ENCODE measurements at places on chromosomes 7 and 10. TPM values are rescaled to one million over a fixed set of nuclear protein-coding genes. Genes with fewer than 3 reads are reported as not detected.

- H3K36me3 ChIP-seq: no peaks in the 10 kb centered on the region
- no peak overlapping the region for H3K27ac ChIP-seq
- no peak overlapping the region for H3K4me3 ChIP-seq
- DNase-seq: no peak
Observed at GRCh38 chr10:129790715-129791446, 173.2 kb downstream of the EBF3 start.

GRCh38 chr10:20954519-20954918, 57.4 kb upstream of the NEBL start:
- no peak overlapping the region for H3K27ac ChIP-seq
- DNase-seq: no peak
- H3K27me3 ChIP-seq: no peaks in the 10 kb centered on the region
- no peaks in the 10 kb centered on the region for H3K4me1 ChIP-seq
- H3K4me3 ChIP-seq: no peak overlapping the region
- H3K36me3 ChIP-seq: no peaks in the 10 kb centered on the region

- no peak overlapping the region for H3K27ac ChIP-seq
- no peaks in the 10 kb centered on the region for H3K36me3 ChIP-seq
- no peaks in the 10 kb centered on the region for H3K27me3 ChIP-seq
- H3K4me3 ChIP-seq: peak overlapping the region; percentile 40
Observed at GRCh38 chr7:54932818-54933543, 85.8 kb upstream of the EGFR start.

- no peaks in the 10 kb centered on the region for H3K27me3 ChIP-seq
- H3K36me3 ChIP-seq: no peaks in the 10 kb centered on the region
- H3K4me3 ChIP-seq: no peak overlapping the region
- H3K4me1 ChIP-seq: no peaks in the 10 kb centered on the region
- H3K27ac ChIP-seq: no peak overlapping the region
Observed at GRCh38 chr10:35938160-35938559, 296.1 kb upstream of the FZD8 start.

- DNase-seq: no peak
- no peaks in the 10 kb centered on the region for H3K4me1 ChIP-seq
- peaks cover 53% of the 10 kb centered on the region for H3K27me3 ChIP-seq
- H3K4me3 ChIP-seq: no peak overlapping the region
Observed at GRCh38 chr10:117167346-117167788, 29.3 kb upstream of the VAX1 start.

- no peaks in the 10 kb centered on the region for H3K36me3 ChIP-seq
- H3K4me1 ChIP-seq: no peaks in the 10 kb centered on the region
- no peak overlapping the region for H3K4me3 ChIP-seq
- H3K27me3 ChIP-seq: no peaks in the 10 kb centered on the region
- H3K27ac ChIP-seq: no peak overlapping the region
- DNase-seq: no peak
Observed at GRCh38 chr7:41771717-41772116, 68.8 kb upstream of the INHBA start.

- no peak overlapping the region for H3K27ac ChIP-seq
- peaks cover 2% of the 10 kb centered on the region for H3K4me1 ChIP-seq
- no peaks in the 10 kb centered on the region for H3K36me3 ChIP-seq
- H3K27me3 ChIP-seq: no peaks in the 10 kb centered on the region
- no peak for DNase-seq
- H3K4me3 ChIP-seq: no peak overlapping the region
Observed at GRCh38 chr7:37786741-37787569, 61.4 kb upstream of the NME8 start.

DNA sequence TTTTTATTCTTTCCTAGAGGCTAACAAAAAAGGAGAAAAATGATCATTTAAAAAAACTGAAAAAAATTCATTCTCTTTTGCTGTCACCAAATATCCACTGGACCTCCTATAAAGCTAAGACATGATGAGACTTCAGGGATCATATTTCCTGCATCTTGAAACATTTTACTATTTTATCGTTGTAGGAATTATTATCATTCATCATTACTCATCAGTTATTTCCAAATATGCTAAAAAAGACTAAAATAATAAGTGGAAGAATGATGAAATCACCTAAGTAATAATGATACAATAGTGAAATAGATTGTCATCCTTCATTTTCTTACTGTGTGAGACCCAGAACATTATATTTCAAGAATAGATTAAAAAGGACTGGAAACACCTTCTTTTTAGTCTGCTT, 28.3 kb downstream of the TAF3 start:
- H3K4me3 ChIP-seq: no peak overlapping the region
- no peaks in the 10 kb centered on the region for H3K4me1 ChIP-seq
- no peaks in the 10 kb centered on the region for H3K36me3 ChIP-seq

- no peak for DNase-seq
- H3K27me3 ChIP-seq: no peaks in the 10 kb centered on the region
- no peak overlapping the region for H3K4me3 ChIP-seq
- H3K4me1 ChIP-seq: peaks cover 17% of the 10 kb centered on the region
Observed at GRCh38 chr7:29495653-29496052, 68.0 kb upstream of the PRR15 start.

- H3K4me1 ChIP-seq: peaks cover 52% of the 10 kb centered on the region
- peak; percentile 13 for DNase-seq
- no peak overlapping the region for H3K27ac ChIP-seq
- H3K27me3 ChIP-seq: no peaks in the 10 kb centered on the region
- H3K4me3 ChIP-seq: no peak overlapping the region
- H3K36me3 ChIP-seq: no peaks in the 10 kb centered on the region
Observed at GRCh38 chr7:73823873-73824592, 6.8 kb upstream of the CLDN4 start.

GRCh38 chr7:33903791-33904680, 1.3 kb upstream of the BMPER start:
- DNase-seq: no peak
- no peaks in the 10 kb centered on the region for H3K36me3 ChIP-seq
- peaks cover 7% of the 10 kb centered on the region for H3K4me1 ChIP-seq
- peak overlapping the region; percentile 85 for H3K27ac ChIP-seq
- H3K4me3 ChIP-seq: peak overlapping the region; percentile 57
- peaks cover 5% of the 10 kb centered on the region for H3K27me3 ChIP-seq

- H3K27me3 ChIP-seq: no peaks in the 10 kb centered on the region
- DNase-seq: no peak
- no peaks in the 10 kb centered on the region for H3K36me3 ChIP-seq
- H3K27ac ChIP-seq: no peak overlapping the region
- H3K4me3 ChIP-seq: no peak overlapping the region
Observed at GRCh38 chr7:55214707-55215106, 150.4 kb upstream of the LANCL2 start.

DNA sequence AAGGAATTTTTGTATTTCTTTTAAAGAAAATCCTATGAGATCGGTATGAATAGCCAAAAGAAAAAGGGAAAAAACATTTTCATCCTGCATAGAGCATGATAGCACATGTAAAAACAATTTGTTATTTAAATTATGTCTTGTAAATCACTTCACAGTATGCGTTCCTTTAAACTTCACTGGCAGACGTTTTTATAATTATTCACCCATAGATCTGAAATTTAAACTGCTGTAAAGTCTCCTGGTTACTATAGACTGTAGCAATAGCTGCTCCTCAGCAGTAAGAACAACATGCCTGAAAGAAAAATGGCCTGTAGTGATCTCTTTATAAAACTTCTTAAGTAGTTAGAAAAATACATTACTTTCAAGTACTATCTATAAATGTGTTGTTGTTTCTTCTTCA, 26.5 kb downstream of the CAPZA2 start:
- H3K36me3 ChIP-seq: no peaks in the 10 kb centered on the region
- no peak overlapping the region for H3K27ac ChIP-seq
- DNase-seq: no peak
- H3K4me3 ChIP-seq: no peak overlapping the region
- no peaks in the 10 kb centered on the region for H3K27me3 ChIP-seq

DNA sequence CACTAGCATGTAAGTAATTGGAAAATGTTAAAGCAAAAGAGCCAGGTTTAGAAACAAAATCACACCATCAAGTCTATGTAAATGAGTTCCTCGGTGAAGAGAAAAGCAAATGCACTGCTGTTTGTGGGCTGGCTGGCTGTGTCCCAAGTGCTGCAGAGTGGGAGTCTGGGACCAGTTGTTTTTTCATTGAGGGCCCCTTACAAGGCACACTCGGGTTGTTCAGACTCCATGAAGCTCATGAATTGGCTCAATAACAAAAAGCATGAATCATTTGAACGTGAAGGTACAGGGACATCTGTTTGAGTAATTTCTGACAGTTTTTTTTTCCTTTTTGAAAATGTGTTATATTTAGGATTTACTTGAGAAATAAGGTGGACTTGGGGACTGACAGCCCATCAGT, 28.0 kb downstream of the GRK5 start:
- peaks cover 54% of the 10 kb centered on the region for H3K4me1 ChIP-seq
- peak overlapping the region; percentile 58 for H3K27ac ChIP-seq
- no peak for DNase-seq
- H3K27me3 ChIP-seq: no peaks in the 10 kb centered on the region
- H3K36me3 ChIP-seq: peaks cover 7% of the 10 kb centered on the region

DNA sequence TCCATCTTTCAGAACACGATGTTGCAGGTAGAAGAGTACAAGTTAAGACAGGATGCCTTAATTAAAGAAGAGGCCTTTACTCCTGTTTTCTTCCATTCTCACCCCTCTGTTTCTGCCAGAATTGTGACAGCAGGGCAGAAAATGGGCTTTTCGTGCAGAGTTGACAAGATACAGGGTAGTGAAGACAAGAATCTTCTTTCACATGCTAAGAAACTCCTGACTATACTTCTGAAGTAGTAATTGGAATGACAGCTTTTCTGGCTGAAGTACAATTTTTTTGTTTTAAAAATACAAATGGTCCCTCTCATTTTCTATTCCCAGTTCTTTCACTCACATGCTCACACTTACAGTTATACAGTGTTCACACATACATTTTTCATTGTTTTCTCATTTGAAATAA, 22.1 kb downstream of the HDAC9 start:
- no peaks in the 10 kb centered on the region for H3K36me3 ChIP-seq
- no peak overlapping the region for H3K27ac ChIP-seq
- no peak overlapping the region for H3K4me3 ChIP-seq
- no peaks in the 10 kb centered on the region for H3K27me3 ChIP-seq
- DNase-seq: no peak

DNA sequence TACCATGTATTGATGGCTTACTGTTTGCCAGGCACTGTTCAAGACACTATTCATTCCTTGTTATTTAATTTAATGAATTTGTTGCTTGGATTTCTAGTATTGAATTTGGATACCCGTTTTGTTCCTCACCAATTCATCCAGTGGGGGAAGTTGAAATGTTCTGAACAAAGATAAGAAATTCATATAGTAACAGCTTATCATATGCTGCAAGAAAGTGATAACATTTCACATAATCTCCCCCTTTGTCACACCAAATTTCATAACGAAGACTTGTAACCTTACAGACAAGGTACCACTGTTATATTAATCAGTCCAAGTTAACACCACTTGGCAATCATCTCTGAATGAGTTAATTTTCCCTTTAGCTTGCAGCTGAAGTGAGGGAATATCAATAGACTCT, 42.1 kb downstream of the SCIN start:
- H3K36me3 ChIP-seq: no peaks in the 10 kb centered on the region
- no peak overlapping the region for H3K27ac ChIP-seq
- H3K27me3 ChIP-seq: no peaks in the 10 kb centered on the region
- H3K4me3 ChIP-seq: no peak overlapping the region
- no peak for DNase-seq

DNA sequence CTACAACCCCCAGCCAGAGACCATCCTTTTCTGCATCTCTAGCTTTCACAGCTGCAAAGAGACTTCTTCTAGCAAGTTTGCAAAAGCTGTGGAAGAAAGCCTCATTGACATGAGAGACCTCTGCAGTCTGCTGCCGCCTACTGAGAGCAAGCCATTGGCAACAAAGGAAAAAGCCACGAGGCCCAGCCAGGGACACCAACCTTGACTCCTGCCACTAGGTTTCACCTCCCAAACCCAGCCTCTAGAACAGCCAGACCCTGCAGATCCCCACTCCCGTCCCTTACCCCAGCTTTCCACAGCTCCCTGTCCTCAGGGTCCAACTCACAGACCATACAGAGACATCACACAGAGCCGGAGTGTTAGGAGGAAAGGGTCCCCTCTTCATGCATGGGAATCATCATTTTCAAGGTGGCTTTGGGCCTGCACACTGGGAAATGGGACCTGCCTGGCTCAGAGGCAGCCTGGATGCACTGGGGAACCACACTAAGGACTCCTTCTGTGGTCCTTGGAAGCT, 14.6 kb upstream of the C10orf53 start:
- H3K27me3 ChIP-seq: no peaks in the 10 kb centered on the region
- peaks cover 11% of the 10 kb centered on the region for H3K4me1 ChIP-seq
- no peak for DNase-seq
- H3K27ac ChIP-seq: no peak overlapping the region
- no peaks in the 10 kb centered on the region for H3K36me3 ChIP-seq
- no peak overlapping the region for H3K4me3 ChIP-seq

GRCh38 chr10:129675027-129675769, 208.2 kb downstream of the MGMT start:
- DNase-seq: no peak
- H3K4me3 ChIP-seq: no peak overlapping the region
- no peaks in the 10 kb centered on the region for H3K4me1 ChIP-seq
- no peaks in the 10 kb centered on the region for H3K27me3 ChIP-seq

GRCh38 chr7:38863601-38864291, 45.2 kb downstream of the VPS41 start:
- peak overlapping the region; percentile 89 for H3K27ac ChIP-seq
- H3K36me3 ChIP-seq: peaks cover 12% of the 10 kb centered on the region
- H3K4me1 ChIP-seq: peaks cover 7% of the 10 kb centered on the region
- no peaks in the 10 kb centered on the region for H3K27me3 ChIP-seq
- DNase-seq: peak; percentile 84

GRCh38 chr7:124768525-124768924, 2.9 kb upstream of the GPR37 start:
- H3K36me3 ChIP-seq: no peaks in the 10 kb centered on the region
- H3K27ac ChIP-seq: no peak overlapping the region
- H3K4me3 ChIP-seq: no peak overlapping the region
- peaks cover 36% of the 10 kb centered on the region for H3K27me3 ChIP-seq

GRCh38 chr7:97351488-97351887, 234.0 kb downstream of the SDHAF3 start:
- no peak overlapping the region for H3K4me3 ChIP-seq
- H3K4me1 ChIP-seq: no peaks in the 10 kb centered on the region
- DNase-seq: no peak
- H3K36me3 ChIP-seq: no peaks in the 10 kb centered on the region
- H3K27me3 ChIP-seq: no peaks in the 10 kb centered on the region

DNA sequence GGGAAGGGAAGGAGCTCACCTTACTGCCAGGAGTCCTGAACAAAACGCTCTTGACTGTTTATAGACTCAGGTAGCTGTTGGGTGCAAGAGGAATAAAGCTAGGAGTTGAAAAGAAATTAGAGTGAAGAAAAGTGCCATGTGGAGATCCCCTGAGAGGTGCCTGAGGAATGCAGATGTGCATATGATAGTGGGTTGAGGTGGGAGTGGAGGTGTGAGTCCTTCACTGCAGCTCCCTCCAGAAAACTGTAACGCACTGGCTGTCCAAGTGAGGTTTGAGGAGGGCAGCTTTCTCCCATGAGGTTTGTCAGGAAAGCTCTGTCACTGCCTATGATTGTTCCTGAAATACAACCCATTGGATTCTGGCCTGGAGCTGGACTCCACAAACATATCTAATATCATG, 904.8 kb upstream of the POT1 start:
- no peaks in the 10 kb centered on the region for H3K4me1 ChIP-seq
- no peak for DNase-seq
- no peaks in the 10 kb centered on the region for H3K36me3 ChIP-seq

GRCh38 chr10:53957401-53957800, 843.6 kb downstream of the PCDH15 start:
- no peaks in the 10 kb centered on the region for H3K4me1 ChIP-seq
- H3K27ac ChIP-seq: no peak overlapping the region
- no peaks in the 10 kb centered on the region for H3K27me3 ChIP-seq
- no peaks in the 10 kb centered on the region for H3K36me3 ChIP-seq
- no peak overlapping the region for H3K4me3 ChIP-seq
- DNase-seq: no peak

The SEMA3E gene
- under 0.01 TPM for polyA plus RNA-seq

The PLCE1 gene
- 2.5 TPM for polyA plus RNA-seq

The EPHA1 gene
- polyA plus RNA-seq: 47.4 TPM

The STK31 gene
- 0.24 TPM for polyA plus RNA-seq

Measured in small intestine (tissue), 16 donors.